ENCODE measurements at places on chromosomes 5 and 9. TPM values are rescaled to one million over a fixed set of nuclear protein-coding genes. Genes with fewer than 3 reads are reported as not detected.

MSX2 gene
- 0.79 TPM for total RNA-seq

GFI1B gene
- not detected for total RNA-seq

SPINK5 gene
- 0.13 TPM for total RNA-seq

BARHL1 gene
- total RNA-seq = not detected

ANKRD18B gene
- total RNA-seq = 4.7 TPM

PCDHGA10 gene
- total RNA-seq = 4.7 TPM

SH2D3C gene
- total RNA-seq = 39.9 TPM

BAAT gene
- total RNA-seq = 0.07 TPM

DND1 gene
- 0.43 TPM for total RNA-seq

UBTD2 gene
- 30.2 TPM for total RNA-seq

NKD2 gene
- not detected for total RNA-seq

LMX1B gene
- total RNA-seq = not detected

DMRTA1 gene
- total RNA-seq = 0.27 TPM

PPP3R2 gene
- not detected for total RNA-seq

PLGRKT gene
- total RNA-seq = 17.2 TPM

FOXD4L3 gene
- 0.27 TPM for total RNA-seq

CLIC3 gene
- total RNA-seq = 0.27 TPM

RANBP17 gene
- 8.0 TPM for total RNA-seq

PCDHGA1 gene
- 0.40 TPM for total RNA-seq

MELK gene
- total RNA-seq = 73.0 TPM

C9orf43 gene
- total RNA-seq = 1.0 TPM

HSPB3 gene
- total RNA-seq = not detected

GABRA6 gene
- total RNA-seq = 0.66 TPM

STKLD1 gene
- total RNA-seq = 0.57 TPM

SMIM33 gene
- 0.13 TPM for total RNA-seq

ZNF366 gene
- 0.53 TPM for total RNA-seq

Data from thoracic aorta endothelial cell (primary cell).